ACHN (cell line): ENCODE measurements at places on chromosomes 4 and X.

- DNase-seq: no peak
Measured at GRCh38 chr4:136922066-136922465, 610.2 kb downstream of the PCDH18 start.

GRCh38 chr4:107931775-107932321 is 499 bp downstream of the CYP2U1 start:
- DNase-seq: no peak

DNA sequence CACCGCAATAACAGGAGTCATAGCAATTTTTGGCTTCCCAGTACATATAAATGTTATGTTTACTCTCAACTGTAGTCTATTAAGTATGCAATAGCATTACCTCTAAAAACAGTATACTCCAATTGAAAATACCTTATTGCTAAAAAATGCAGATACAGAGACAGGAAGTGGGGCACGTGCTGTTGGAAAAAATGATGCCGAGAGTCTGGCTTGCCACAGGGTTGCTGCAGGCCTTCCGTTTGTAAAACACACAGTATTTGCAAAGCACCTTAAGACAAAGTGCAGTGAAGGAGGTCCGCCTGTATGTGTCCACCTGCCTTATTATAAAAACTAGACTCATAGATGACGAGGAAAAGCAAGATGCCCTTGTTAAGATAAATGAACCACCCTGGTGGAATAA is 23.5 kb downstream of the CD99 start:
- DNase-seq: no peak

DNA sequence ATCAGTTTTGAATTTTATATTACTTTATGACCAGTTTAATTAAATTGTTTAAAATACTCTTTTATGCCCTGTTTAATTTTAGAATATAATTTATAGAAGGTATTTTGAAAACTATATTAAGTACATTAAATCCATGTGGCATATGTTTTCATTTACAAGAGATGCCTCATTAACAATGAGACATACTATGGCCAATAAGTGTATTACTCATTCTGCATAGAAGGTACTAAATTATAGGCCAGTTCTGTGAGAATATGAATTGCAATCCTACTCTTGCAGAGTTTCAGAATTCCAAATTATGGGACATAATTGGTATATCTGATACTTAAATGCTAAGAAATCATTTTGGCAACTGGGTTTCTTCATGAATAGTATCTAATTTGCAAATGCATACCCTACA is 951.1 kb downstream of the FAT4 start:
- no peak for DNase-seq

DNA sequence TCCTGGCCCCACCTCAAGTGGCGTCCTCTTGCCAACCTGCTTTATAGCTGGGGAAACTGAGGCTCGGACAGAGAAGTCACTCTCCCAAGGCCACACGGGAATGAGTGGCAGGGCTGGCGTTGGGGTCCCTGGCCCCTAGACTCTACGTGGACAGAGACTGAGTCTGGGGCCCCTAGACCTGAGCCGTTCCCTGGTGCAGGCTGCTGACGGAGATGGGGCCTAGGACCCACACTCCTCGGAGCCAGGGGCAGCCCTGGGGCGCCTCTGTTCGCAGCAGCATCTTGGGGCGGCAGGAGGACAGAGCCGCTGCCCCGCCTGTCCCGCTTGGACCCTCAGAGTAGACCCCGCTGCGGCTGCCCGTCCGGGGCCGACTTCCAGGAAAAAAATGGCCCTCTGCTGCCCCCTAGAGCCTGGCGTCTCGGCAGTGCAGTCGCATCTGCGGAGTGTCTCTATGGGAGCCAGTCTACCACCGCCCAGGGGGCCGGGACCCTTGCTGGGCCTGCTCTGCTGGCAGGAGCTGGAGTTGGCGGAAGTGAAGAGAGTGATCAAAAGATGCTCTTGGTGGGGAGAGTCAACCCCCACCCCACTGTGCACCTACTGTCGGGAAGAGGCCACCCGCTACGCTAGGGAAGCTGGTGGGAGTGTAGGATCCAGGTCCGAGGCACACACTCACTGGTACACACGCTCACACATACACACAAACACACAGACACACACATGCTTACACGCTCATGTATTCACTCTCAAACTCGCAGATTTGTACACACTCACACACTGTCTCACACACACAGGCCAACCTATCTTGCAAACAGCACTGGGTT is 220.1 kb downstream of the AFAP1 start:
- peak; percentile 28 for DNase-seq

DNA sequence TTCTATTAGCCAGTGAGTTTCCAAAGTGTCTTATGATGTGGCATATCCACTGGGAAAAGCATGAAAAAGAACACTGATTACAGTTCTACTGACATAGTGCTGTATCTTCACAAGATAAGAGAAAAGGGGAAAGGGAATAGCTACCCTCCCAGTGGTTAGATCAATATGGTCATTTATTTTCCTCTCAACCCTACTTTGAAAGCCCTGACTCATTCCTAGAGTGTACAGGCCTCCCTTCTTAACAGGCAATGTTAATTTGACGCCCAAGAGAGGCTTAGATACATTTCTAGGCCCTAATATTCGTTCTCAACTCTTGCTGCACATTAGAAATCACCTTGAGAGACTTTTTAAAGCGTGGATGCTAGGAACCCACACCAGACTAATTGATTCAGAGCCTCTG is 20.4 kb upstream of the BRS3 start:
- DNase-seq: no peak

- DNase-seq: no peak
Measured at GRCh38 chr4:83259586-83259985, 25.0 kb downstream of the COQ2 start.

- peak; percentile 49 for DNase-seq
Measured at GRCh38 chr4:13476915-13477314, 7.2 kb downstream of the RAB28 start.

DNA sequence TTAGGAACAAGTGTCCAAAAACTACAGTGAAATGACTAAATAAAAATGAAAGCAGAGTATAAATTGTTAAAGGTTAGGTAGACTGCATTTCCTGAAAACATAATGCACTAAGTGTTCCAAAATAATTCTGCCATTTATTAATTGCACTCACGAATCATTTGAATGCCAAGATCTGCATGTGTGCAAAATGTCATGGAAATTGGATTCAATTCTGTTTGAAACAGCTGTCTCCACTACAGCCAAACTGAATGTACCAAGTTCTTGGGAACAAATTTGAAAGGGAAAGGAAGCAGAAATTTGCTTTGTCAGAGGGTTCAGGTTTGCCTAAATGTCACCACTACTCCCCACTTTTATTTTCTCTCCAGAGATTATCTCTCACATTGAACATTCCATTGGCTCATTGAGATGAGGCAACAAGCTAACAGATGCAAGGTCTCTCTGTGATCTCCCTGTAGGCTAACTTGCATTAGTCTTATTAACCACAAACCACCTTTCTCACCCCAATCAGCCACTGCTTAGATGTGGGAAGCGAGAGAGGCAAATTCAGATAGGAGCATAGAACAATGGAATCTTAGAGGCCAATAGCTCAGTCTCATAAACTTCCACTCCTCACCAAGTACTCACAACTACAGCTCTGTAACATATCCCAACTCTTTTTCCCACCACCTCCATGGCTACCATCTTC is 226.6 kb downstream of the KDR start:
- DNase-seq: no peak

DNA sequence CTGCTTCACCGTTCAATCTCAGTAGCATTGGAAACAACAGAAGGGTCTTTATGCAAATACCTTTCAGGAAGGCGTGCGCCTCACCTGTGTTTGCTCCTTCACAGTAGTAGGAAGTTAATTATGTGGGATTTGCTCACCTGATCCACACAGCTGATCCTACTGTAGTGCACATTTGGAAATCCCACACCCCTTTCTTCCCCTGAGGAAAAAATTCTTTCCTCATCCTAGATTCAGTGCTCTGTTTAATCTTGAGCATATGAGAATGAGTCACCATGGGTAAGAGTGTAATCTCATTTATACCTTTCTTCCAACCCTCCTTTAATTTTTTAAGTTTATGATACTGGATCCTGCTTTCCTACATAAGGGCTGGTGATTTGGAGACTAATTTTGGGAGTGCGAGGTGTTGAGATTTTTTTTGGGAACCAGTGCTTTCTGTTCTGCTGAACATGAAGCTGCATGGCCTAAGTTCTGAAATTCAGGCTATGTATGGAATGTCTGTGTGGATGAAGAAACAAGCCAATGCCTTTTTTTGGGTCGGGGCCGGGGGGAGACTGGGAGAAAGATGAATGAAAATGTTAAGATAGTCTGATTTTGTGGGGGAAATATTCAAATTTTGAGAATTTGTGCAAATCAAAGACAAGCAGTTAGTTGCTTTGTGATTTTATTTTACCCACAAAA is 19.0 kb downstream of the GAB1 start:
- peak; percentile 41 for DNase-seq

DNA sequence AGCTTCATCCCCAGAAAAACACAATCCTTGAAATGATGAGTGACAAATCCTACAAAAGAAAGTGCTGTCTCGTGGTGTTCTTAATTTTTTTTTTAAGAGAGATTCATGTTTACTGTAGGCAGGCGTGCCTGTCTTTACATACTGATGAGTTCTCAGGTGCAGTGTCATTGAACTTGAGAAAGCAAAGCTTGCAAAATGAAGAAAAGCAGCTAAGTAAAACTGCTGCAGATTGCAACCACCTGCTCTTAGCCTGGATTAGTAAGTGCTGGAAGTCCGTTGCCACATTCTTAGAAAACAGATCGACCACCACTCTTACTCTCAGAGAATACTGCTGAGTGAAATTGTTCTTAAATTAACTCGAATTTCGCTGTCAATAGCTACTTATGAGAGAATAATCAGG is 854.6 kb downstream of the TRIML1 start:
- DNase-seq: no peak

- no peak for DNase-seq
Measured at GRCh38 chr4:48683784-48684666, 96.1 kb downstream of the FRYL start.

GRCh38 chrX:131987252-131987651 is 35.9 kb upstream of the STK26 start:
- no peak for DNase-seq

DNA sequence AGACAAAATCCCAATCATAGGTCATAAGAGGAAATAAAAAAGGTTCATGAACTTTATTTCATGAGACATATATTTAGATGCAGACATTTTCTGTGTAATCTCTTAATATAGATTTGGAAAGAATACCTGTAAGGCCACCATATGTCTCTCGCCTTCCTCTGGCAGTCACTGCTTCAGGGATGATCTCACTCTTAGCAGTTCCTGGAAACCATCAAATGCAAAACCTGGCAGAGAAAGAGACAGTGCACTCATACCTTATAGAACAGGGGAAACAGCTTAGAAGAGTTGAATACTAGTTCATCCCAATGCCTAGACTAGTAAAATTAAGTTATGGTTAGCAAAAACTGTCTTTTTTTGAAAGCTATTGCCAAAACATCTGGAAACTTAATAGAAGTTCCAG is 243.3 kb downstream of the GASK1B start:
- no peak for DNase-seq

GRCh38 chr4:148023512-148024181 is 291.8 kb downstream of the ARHGAP10 start:
- no peak for DNase-seq

DNA sequence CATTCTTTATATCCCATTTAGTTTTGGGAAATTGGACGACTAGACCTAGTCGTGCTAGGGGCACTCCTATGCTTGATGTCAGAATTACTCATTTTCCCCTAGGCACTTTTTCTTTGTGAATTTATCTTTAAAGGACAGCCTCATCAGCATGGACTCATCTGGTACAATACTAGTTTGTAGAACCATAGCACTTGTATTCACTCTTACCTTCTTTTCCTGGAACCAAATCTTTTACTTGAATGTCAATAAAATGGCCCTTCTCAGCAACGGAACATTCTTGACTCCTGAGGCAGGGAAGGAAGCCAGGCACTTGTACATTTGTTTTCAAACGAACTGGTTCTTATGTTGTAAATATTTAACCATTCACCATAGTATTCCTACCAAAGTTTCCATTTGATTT is 187.1 kb downstream of the SHROOM3 start:
- DNase-seq: peak; percentile 17
